Fibroblast of pulmonary artery (primary cell): ENCODE measurements at places on chromosomes 5 and 9.
A peak's percentile ranks its signal among the peaks of the same experiment; 100 is the strongest.

GRCh38 chr5:78221467-78221866 lies 73.0 kb downstream of the AP3B1 start:
- DNase-seq = no peak

- no peak for DNase-seq
These were observed 260.4 kb downstream of the GABRB2 start for GRCh38 chr5:161286066-161286655.

DNA sequence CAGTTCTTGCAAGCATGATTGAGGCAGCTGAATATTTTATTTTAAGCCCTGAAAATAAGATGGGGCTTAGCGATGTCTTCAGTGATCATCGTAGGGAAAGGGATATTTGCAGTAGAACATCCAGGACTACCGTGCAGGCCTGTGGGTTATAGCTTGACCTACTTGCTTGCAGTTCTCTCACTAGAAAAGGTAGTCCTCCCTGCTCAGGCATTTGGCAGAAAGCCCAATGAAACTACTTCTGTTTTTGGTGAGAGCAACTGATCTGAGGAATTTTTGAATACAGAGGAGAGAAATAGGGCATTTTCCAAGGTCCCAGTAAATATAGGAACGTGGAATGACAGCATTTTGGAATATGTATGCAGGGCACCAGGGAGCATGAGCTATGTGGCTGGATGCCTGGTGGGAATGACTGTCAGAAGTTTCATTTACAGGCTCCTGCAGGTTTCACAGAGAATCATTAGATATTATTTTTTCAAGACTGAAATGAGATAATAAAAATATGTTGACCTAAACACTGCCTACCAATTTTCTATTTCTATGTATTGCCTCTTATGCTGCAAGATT lies 417.9 kb upstream of the ACTBL2 start:
- DNase-seq = no peak

- DNase-seq = peak; percentile 60
These were observed 72.3 kb downstream of the GNA14 start for GRCh38 chr9:77575785-77576184.

DNA sequence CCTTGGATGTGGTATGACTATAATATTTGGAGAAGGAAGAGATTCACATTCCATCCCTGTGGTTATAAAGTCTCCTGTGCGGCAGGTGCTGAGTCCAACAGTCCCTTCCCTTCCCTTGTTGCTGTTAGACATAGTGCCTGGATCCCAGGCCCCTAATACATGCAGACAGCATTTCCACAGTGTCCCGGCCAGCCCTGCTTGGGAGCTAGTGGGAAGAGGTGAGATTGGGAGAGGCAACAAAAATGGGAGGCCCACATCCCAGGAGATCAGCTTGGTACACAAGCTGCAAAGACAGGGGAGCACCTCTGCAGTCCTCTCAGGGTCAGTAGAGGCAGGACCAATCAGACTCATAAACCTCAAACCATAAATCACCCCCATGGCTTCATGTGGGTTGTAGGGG lies 3.3 kb upstream of the NEURL1B start:
- DNase-seq = no peak

DNA sequence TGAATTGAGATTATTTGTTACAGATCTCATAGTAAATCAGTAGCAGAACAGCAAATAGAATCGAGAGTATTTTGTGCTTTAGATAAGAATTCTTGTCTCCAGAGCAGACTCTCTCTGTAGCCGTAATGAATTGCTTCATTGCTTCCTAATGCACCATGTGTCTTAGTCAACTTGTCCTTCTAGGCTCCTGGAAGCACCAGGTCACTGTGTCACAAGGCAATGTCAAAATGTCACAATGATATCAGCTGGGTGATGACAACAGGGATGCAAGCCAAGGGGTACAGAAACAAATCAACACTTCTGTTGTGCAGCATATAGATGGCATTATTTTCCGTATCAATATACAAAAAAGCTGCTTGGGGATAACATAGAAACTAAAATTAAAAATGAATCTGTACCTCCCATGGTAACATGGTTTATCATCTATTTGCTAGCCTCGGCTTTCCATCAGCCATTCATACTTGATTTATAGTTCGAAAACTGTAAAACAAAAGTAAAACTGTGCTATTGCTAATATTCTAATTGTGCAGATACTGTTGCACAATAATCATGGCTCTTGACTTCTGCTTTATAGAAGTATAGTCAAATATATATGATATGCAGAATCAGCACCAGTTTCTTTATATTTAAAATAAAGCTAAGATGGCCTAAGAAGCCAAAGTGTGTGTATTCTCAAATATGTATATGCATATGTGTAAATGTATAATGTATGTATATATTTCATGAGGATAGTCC lies 435.9 kb upstream of the TLE4 start:
- no peak for DNase-seq

DNA sequence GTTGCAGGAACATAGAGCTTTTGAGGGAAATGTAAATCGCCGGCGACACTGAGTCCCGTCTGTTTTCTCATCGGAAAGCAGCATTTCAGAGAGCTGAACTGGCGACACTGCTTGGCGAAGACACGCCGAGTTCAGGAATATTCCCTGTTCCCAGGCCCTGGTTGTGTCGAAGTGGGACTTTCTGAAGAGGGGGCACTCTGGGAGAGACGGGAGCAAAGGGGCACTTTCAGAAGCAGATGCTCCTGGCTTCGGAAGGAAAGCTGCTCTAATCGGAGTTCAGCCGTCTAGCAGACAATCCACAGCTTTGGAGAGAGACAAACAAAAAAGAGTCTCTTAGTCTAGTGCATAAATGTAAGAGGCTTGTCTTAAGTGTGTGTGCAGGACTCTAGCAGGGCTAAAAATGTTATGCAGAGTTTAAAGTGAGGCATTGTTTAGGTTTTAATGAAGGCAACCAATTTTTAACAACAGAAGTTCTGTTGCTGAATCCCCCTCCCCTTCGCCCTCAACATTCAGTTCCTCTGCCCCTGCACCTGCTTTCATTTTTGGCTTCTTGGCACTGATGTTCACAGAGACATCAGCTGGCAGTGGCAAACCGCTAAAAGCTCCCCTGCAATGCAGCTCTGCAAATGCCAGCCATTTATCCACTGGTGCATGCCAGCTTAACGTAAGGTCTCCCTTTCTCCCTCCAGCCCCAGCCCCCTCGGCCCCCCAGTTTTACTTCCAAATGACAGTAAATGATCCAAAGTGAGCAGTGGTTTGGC lies 289.5 kb upstream of the MPDZ start:
- no peak for DNase-seq

DNA sequence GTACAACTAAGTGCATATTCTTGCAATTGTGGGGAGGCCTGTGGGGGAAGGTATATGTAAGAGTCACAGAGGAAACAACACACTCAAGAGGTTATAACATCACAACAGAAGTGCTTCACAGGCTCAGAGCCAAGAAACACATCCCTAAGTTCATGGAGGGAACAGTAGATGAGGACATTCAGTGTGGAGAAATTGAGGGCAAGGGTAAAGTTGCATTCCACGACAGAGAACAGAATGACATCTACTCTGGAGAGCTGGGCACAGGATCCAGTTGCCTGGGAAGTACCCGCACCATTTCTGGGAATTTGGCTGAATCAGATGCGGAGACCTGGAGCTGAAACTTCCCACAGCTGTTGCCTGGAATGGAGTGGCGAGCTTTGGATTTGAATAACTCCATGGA lies 197.2 kb downstream of the NXNL2 start:
- DNase-seq = peak; percentile 92

- no peak for DNase-seq
These were observed 117.4 kb downstream of the MAT2B start for GRCh38 chr5:163622799-163623198.

GRCh38 chr5:32276173-32276853 lies 36.4 kb downstream of the MTMR12 start:
- DNase-seq = peak; percentile 78

DNA sequence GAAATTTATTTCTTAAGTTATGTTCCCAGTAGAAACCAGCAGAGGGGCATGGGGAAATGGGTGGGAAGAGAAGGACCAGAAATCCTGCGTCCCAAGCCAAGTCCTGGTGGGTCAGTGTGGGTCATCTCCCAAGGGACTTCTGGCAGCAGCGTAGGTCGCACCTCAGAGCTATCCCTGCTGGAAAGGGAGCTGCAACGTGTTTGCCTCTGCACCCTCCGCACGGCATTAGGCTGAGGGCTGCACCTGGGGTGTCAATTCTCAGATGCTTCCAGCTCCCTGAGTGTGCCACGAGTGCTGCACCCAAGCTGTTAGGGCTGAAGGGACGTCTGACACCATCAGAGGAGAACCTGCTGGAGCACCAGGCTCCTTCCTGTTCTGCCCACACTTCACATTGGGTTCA lies 182.8 kb downstream of the CACNA1B start:
- DNase-seq = no peak

- DNase-seq = peak; percentile 97
These were observed 13.1 kb upstream of the DCAF12 start for GRCh38 chr9:34139477-34140146.

DNA sequence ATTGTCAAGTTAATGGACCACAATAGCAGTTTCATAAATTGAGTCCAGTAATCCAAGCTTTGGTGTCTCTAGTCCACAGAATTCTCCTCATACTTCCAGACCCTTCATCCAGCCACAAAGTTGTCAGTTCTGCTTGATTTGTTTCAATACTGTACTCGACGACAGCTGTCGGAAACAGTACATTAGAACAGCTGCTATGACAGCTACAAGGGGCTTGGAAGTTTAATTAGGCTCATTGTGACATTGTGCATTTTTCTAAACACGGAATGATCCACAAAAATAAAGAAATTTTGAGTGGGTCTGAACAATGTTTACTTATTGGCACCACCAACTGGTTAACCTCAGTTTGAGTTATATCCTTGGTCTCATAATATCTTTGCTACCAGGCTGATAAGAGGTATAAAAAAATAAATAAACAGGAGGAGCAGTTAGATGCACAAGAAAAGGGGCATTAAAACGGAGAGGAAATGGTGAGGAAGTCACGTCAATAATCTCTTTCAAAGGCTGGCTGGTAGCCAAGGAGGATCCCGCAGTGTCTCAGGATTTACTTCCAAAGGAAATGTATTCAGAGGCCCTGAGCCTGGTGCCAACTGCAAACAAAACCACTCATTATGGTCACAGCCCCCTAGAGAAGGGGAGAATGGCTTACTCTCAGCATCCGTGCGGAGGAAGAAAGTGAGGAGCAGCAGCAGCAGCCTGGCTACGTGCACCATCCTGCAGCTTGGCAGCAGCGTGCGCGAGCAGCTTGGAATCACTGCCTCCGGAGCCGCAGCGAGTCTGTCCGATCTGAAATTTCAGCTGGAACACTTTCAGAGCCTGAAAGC lies 933.8 kb upstream of the DMAC1 start:
- peak; percentile 16 for DNase-seq

DNA sequence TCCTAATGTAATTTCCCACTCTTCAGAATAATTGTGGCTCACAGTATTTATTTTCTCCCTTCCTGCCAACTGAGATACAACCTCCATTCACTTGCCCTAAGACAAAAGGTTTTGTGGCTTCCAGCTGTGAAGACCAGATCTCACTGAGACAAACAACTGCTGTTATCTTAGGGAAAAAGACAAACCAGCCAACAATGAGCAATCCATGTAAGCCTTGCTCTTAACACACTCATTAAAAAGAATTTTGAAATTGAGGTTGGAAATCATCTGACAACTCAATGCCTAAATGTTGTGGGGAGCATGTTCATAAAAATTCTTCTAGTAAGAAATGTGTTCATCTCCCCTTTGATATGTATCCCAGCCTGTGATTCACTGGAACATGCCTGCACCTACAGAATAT lies 132.9 kb downstream of the ADAMTSL1 start:
- DNase-seq = peak; percentile 53

GRCh38 chr5:27962198-27962597 lies 923.8 kb upstream of the CDH9 start:
- DNase-seq = peak; percentile 84

GRCh38 chr5:13581914-13582313 lies 362.6 kb downstream of the DNAH5 start:
- DNase-seq = no peak

DNA sequence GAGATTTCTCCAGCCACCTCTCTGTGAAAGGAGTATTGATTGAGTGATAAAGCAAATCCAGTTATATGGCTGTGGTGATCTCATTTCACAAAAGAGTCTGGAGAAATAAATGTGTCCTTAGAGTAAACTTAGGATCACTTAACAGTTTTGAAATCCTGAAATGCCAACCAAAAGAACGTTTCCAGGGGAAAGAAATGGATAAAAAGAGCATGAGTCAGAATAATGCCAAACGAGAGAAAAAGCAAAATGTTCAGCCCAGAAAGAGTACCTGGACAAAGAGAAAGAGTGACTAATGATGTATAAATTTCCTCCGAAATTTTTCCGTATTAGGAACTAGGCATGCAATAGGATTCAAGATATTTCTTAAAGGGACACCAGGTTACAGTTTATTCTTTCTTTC lies 463.1 kb upstream of the CDH10 start:
- no peak for DNase-seq

DNA sequence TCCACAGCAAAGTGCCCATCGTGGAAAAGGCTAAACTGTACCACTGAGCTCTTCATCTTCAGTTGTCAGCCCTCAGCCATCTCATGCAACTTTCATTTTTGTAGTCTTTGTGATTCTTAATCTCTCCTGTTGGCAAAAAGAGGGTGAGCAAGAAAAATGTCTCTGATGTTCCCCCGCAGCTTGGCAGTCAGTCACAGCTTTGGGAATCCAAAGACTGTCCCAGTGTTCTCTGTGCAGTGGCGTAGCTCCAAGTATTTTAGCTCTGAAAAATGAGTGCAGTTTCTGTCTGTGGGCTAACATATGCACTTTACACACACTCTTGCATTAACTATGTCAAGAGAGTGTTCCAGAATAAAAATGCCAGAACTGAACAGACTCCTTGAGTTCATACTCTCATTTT lies 372.2 kb downstream of the TMEM232 start:
- DNase-seq = no peak

GRCh38 chr5:157484768-157485167 lies 24.8 kb downstream of the NIPAL4 start:
- DNase-seq = peak; percentile 45
